ENCODE measurements at places on chromosomes 16 and 17. TPM values are rescaled to one million over a fixed set of nuclear protein-coding genes. Genes with fewer than 3 reads are reported as not detected.

SPATA22 gene
- 0.46 TPM for polyA plus RNA-seq

CLEC19A gene
- polyA plus RNA-seq = not detected

KCNG4 gene
- not detected for polyA plus RNA-seq

ADAD2 gene
- polyA plus RNA-seq = 0.54 TPM

PIRT gene
- 1.6 TPM for polyA plus RNA-seq

GP1BA gene
- polyA plus RNA-seq = not detected

SLC52A1 gene
- polyA plus RNA-seq = not detected

PRKCB gene
- 15.8 TPM for polyA plus RNA-seq

NKD1 gene
- polyA plus RNA-seq = 3.0 TPM

PSMD12 gene
- polyA plus RNA-seq = 26.2 TPM

FBF1 gene
- polyA plus RNA-seq = 10.6 TPM

POLR3E gene
- 14.9 TPM for polyA plus RNA-seq

ZNF689 gene
- polyA plus RNA-seq = 10.9 TPM

CACNB1 gene
- polyA plus RNA-seq = 20.8 TPM

MYCBPAP gene
- 0.61 TPM for polyA plus RNA-seq

All from brain (organoid and tissue), 16 donors.